ENCODE measurements at places on chromosomes 3 and 15. TPM values are rescaled to one million over a fixed set of nuclear protein-coding genes. Genes with fewer than 3 reads are reported as not detected.

Gene ARNT2
- total RNA-seq: 0.21 TPM

Gene GOLGA8T
- total RNA-seq: not detected

Gene TRPM1
- under 0.01 TPM for total RNA-seq

Gene TMEM212
- total RNA-seq: not detected

Gene ABHD2
- 43.1 TPM for total RNA-seq

Gene GALNT15
- 0.21 TPM for total RNA-seq

Gene ST8SIA2
- total RNA-seq: not detected

Gene BCHE
- 0.85 TPM for total RNA-seq

Gene SLC12A8
- total RNA-seq: 20.7 TPM

Gene TAGLN3
- total RNA-seq: 1.1 TPM

Gene TMIE
- 0.85 TPM for total RNA-seq

Gene ITIH4
- 1.9 TPM for total RNA-seq

Gene P2RY12
- total RNA-seq: not detected

Gene KLHL40
- not detected for total RNA-seq

Gene SHF
- total RNA-seq: 1.7 TPM
